ENCODE measurements at places on chromosomes 5 and 9.
A peak's percentile ranks its signal among the peaks of the same experiment; 100 is the strongest.

DNA sequence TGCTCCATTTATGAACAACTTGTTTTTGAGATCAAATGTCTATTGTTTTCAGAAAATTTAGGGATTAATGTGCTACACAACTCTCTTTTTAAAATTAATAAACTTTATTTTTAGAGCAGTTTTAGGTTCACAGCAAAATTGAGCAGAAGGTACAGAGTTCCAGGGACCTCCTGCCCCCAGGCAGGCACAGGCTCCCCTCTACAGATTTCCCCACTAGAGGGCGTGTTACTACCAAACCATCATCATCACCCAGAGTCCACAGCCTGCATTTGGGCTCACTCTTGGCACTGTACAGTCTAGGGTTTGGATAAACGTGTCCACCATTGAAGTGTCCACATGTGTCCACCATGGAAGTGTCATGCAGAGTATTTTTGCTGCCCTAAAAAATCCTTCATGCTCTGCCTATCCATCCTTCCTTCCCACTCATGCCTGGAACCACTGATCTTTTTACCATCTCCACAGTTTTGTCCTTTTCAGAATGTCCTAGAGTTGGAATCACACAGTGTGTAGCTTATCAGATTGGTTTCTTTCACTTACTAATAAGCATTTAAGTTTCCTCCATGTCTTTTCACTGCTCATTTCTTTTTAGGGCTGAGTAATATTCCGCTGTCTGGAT lies 61.7 kb downstream of the MRPL36 start:
- DNase-seq: no peak

GRCh38 chr5:130870691-130871090 lies 294.4 kb downstream of the HINT1 start:
- DNase-seq: no peak

- no peak for DNase-seq
Observed at GRCh38 chr9:75889977-75890471, 449 bp upstream of the PCSK5 start.

GRCh38 chr5:172144931-172145869 lies 42.8 kb downstream of the STK10 start:
- no peak for DNase-seq

DNA sequence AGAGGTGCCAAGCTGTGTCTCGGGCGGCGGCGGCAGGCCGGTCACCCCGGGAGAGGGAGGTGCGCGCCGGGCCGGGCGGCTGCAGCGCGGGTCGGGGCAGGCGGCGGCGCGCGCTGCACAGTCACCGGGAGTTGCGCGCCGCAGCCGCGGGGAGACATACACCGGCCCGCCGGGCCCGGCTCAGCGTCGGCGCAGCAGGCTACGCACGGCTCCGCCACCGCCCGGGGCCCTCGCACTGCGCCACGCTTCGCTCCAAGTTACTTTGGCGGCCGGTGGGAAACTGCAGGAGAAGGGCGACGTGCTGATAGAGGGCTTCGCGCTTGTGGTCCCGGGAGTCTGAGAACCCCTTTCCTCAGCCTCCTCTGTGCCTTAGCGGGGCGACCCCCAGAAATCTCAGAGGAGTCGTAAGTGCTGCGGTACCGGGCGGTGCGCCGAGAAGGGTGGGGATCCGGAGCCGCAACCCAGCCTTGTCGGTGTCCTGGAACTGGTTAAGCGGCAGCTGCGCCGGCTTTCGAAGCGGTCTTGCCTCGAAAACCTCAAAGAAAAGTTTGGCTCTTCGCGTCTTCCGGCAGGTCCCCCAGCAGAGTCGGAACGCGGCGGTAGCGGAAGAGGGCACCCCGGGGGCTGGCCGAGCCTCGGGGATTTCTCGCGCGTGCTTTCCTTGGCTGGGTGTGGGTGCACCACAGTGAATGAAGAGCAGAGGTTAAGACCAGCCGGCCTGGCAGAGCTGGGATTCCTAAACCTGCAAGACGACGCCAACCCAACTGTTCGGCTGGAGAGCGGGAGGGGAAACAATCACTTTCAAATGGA lies at the start of gene EFNA5:
TSS of gene EFNA5 (minus strand) at position 6 of the 810 bp plus-strand sequence.
- no peak for DNase-seq

- no peak for DNase-seq
Observed at GRCh38 chr9:114496011-114496410, 9.3 kb downstream of the WHRN start.

- DNase-seq: no peak
Observed at GRCh38 chr5:1436681-1437080, 8.6 kb downstream of the SLC6A3 start.

DNA sequence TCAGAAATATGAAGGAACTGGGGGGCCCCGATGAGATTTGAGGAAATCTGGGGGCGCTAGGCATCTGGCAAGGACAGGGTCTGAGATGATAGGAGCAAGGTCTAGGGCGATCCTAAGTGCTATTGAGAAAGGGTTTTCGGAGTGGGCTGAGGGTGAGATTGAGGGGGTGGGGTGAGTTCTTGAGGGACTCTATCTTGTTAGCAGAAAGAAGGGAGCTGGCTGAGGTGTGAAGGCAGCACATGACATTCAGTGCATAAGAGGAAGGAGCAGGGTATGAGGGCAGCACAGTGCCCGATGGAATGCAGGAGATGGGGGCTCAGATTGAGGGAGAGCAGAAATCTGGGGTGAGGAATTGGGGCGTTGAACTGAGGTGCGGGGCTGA lies 640 bp downstream of the TRIM32 start:
- no peak for DNase-seq

- DNase-seq: no peak
Observed at GRCh38 chr9:7058473-7058872, 300.7 kb downstream of the KDM4C start.

DNA sequence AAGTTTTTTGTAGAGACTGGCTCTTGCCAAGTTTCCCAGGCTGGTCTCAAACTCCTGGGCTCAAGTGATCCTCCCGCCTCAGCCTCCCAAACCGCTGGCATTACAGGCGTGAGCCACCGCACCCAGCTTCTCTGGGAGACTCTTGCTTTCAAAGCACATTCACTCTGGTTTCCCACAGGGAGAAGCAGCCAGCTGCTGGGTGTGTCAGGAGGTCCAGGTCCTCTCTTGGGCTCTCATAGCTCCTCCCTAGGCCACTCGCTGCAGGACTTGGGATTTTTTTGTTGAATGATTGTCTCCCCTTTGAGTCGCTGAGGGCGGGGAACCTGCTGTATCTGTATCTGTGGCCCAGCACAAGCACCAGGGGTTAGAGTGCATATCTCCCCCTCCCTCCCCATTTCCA lies 68.4 kb upstream of the RAPGEF1 start:
- no peak for DNase-seq

GRCh38 chr5:87278590-87279100 lies 11.0 kb downstream of the RASA1 start:
- no peak for DNase-seq

DNA sequence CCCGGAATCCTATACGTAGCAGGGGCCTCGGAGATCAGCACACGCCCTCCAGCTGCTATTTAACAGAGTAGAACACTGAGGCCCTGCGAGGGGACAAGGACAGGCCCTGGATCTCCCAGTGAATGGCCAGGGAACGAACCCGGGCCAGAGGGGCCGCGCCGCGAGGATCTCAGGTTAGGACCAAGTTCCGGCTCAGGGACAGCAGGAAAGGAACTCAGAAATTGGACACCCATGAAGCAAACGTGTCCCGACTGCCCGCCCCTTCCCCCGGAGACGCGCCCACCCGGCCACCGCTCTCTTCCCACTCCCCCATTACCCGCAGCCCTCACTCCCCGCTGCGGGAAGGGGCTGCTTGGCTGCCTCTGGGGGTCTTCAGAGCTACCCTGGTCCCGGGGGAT lies 1.0 kb upstream of the FOXE1 start:
- no peak for DNase-seq

DNA sequence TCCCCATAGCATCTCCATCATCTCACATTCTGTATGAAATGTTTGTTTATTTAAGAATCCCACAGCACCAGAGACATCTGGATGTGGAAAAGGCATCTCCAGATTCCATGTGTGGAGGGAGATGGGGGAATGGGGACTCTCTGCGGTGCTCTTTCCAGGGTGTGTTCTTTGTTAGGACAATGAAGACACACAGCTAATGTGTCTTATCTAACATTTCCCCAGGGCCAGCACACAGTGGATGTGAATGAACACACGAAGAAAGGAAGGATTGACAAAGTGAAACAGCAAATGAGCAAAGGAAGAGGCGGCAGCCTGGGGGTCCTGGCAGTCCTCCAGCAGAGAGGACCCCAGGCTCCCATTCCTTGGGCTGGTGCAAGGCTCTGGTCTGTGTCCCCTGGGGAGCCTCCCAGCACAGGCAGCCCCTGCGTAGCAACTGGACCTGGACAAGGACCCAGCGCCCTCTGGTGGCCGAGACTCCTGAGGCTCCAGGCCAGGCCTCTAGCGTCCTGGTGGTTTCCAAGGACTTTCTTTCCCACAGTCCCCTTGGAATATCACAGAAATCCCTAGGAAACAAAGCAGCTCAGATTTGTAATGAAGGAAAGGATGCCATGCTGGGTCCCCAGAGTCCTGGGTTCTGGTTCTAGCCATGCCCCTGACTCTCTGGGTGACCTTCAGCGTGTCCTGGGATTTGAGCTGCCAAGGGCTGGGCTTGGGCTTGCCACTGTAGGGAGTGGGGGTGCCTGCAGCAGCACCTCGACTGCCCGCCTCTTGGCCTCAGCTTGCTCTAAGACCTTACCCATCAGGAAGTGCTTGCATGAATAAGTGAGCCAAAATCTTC lies 3.5 kb upstream of the PDLIM7 start:
- DNase-seq: peak; percentile 66

DNA sequence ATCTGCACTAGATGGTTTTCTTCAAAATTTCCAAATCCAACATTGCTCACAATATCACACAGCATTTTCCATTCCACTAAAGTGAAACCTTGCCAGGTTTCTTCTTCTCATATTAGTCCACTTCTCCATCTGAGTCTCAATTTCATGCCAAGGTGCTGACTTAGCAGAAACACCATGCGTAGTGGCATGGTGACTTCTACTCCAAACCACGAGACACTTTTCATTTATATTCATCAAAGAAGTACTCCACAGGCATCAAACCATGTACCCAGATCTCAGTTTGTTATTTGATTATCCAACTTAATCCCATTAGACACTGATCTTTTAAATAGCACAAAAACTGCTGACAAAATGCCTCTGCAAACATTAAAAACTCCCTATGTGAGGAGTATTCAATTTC lies 233.4 kb upstream of the ITGA1 start:
- no peak for DNase-seq

- DNase-seq: no peak
Observed at GRCh38 chr5:120546922-120547321, 82.8 kb downstream of the PRR16 start.

DNA sequence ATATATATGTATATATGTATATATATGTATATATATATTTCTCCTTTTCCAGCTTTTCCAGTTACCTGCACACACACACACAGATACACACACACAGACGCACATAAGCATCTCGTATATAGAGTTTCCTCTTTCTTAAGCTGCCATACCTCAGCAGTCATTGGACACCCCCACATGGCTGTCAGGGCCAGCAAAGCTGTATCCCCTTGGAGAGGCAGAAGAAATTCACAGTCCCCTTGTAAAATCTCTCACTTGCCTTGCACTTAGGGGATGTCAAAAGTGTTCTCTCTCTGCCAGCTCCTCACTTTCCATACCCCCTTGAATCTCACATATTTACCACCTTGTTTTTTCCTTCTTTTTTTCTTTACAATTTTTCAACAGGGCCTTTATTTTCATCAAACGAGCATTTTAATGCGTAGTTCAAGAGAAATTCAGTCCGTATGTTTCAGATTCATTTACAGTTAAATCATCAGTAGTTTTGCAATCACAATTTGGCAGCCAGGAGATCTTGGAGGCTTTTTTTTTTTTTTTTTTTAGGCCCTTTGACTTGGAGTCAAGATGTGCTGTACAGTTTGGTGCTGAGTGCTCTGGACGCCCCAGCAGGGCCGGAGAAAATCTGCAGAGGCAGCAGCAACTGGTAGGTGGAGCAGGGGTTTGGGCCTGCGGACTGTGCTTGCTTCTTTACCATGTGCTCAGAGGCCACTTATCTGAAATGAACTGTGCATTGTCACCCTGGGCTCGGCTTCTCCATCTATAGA lies 244.9 kb upstream of the KLF4 start:
- DNase-seq: no peak

DNA sequence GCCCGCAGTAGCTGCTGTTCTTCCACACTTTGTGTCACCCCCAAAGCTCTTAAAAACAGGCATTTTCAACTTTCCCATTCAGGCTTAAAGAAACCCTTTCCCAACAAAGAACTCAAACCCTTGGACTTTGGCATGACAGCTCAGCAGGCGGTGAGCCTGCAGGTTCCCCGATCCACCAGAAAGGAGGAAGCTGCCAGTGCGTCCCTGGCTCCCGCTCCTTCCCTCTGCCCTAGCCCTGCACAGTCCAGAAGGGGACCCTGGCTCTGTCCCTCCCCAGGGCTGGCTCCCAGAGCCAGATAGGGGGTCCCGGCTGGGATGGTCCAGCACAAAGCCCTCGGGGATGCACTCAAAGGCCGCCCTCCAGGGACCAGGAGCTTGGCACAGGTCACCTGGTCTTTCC lies 9.6 kb downstream of the SLC9A3 start:
- no peak for DNase-seq

GRCh38 chr5:136203303-136203922 lies 10.5 kb upstream of the SMIM32 start:
- no peak for DNase-seq

DNA sequence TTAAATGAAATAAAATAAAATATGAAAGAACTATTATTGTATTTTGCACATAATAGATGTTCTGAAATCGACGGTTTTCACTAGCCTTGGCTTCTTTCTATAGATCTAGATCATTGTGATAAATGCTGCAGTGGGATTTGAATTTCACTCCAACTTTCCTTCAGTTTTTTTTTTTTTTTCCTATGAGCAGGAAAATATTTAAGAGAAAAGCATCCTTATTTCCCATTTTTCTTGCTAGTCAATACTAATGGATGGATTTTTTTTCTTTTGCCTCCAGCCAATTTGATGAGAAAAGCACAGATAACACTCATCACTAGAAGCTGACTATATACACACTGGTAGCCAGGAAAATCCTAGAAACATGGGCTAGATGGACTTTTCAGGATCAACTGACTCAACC lies 249.0 kb downstream of the NFIB start:
- DNase-seq: no peak

GRCh38 chr5:17252543-17252942 lies 35.1 kb downstream of the BASP1 start:
- no peak for DNase-seq

- no peak for DNase-seq
Observed at GRCh38 chr5:5313101-5313635, 109.3 kb upstream of the ICE1 start.

Data from C1 segment of cervical spinal cord (tissue), 14 donors.